Stimulated activated CD4-positive, alpha-beta T cell treated with anti-CD3 and anti-CD28 coated beads, Interleukin-12 subunit alpha, Interleukin-12 subunit beta, amount 100 ng/mL, for 48 hours (primary cell): ENCODE measurements at places on chromosomes 2 and 18.

- no peak for DNase-seq
Measured at GRCh38 chr18:13244135-13244534, 25.6 kb downstream of the LDLRAD4 start.

GRCh38 chr18:69978732-69979715, 31.4 kb upstream of the CD226 start:
- no peak for DNase-seq

DNA sequence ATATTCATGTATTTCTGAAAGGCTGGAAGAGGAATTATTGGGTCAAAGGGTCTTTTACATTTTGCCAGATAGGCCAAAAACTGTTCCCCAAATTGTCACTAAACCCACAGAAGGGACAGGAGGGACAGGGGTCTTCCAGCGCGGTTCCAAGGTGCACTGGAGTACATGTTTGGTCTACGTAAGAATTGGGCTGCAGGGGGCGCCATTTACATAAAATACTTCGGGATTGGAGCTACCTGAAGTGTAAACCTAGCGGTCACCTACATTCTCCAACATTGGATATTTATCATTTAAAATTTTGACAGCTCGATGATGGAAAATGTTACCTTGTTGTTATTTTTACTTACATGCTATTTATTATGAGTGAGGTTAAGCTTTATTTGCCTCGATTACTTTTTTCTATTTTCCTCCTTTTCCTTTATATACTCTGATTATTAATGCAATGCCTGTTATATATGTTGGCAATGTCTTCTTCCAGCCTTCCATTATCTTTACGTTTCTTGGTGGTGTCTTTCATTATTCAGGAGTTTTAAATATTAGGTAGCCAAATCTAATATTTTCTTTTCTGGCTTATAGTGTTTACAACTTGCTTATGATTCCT, 43.0 kb upstream of the RAB6C start:
- DNase-seq, result no peak

DNA sequence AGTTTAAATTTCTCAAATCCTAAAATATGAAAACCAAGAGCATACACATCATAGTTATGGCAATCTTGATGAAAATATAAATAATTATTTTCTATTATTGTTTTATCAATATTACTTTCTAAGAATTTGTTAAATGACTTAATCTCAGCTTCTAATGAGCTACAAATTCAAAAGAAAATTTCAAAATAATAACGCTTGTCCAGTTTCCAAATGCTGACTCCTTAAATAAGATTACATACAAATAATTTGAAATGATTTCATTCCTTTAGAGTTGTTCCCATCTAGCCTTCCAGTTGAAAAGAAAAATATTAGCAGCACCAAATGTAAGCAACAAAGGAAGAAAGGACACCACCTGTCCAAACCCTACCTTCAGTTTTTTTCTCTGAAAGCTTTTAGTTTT, 82.4 kb upstream of the COL5A2 start:
- no peak for DNase-seq

- no peak for DNase-seq
Measured at GRCh38 chr2:95206096-95206495, 1.2 kb upstream of the ZNF892 start.

DNA sequence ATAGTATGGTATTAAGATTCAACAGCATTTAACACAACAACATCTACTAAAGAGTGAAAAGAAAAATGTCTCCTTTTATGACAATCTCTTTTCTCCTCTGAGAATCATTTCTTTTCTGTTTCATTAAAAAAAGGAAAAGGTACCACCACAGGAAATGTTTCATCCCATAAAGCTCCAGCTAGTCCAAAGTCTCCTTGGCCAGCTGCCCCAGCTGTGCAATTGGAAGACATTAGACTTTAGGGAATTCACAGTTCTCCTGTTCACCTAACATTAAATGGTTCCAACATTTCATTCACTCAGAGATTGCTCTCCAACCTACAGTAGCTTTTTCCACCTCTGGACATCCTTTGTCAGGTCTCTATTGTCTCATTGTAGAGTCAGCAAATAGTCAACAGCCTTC, 78.7 kb upstream of the YPEL5 start:
- DNase-seq, result no peak

DNA sequence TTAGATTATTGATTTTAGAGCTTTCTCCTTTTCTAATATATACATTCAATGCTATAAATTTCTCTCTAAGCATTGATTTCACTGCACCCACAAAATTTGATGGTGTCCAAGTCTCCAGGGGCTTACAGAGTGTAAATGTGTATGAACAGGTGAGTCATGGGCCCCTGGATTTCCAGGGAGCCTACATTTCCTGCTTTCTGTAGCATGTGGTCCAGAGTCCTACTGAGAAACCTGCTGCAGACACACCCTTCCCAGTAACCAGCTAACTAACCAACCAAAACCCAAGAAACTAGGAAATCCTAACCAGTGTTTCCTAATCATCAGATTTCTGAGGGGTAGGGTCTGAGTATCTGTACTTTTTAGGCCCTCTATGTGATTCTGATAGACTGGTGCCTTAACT, 39.5 kb upstream of the TANC1 start:
- no peak for DNase-seq

DNA sequence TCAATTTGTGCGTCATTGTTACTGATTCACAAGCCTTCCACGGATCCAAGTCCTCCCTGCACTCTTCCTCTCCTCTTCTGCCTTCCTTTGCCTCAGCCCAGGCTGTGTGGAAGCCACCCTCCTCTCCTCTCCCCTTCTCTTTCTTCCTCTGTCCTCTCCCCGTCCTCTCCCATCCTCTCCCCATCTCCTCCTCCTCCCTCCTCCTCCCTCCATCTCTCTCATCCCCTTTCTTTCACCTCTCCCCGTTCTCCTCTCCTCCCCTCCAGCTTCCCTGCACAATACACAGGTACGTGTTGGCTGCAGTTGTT, 183.5 kb downstream of the SEPTIN10 start:
- DNase-seq, result no peak

- no peak for DNase-seq
Measured at GRCh38 chr2:241224018-241224850, 35.8 kb downstream of the ANO7 start.

DNA sequence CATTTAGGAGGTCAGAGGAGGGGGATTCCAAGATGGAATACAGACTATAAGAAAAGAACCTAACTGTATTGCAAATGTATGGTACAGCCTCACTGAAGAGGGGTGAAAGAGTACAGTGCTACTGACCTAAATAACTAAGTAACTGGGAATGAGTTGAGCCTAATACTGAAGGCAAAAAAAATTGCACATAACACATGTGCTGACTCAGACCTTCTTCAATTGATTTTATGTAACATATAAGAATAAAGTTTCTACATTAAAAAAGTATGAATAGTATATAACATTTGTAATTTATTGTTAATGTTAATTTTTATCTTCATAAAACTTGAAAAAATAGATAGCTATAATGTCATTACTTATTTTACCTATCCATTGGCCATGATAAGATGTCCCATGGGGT, 41.7 kb downstream of the MALT1 start:
- DNase-seq, result no peak

DNA sequence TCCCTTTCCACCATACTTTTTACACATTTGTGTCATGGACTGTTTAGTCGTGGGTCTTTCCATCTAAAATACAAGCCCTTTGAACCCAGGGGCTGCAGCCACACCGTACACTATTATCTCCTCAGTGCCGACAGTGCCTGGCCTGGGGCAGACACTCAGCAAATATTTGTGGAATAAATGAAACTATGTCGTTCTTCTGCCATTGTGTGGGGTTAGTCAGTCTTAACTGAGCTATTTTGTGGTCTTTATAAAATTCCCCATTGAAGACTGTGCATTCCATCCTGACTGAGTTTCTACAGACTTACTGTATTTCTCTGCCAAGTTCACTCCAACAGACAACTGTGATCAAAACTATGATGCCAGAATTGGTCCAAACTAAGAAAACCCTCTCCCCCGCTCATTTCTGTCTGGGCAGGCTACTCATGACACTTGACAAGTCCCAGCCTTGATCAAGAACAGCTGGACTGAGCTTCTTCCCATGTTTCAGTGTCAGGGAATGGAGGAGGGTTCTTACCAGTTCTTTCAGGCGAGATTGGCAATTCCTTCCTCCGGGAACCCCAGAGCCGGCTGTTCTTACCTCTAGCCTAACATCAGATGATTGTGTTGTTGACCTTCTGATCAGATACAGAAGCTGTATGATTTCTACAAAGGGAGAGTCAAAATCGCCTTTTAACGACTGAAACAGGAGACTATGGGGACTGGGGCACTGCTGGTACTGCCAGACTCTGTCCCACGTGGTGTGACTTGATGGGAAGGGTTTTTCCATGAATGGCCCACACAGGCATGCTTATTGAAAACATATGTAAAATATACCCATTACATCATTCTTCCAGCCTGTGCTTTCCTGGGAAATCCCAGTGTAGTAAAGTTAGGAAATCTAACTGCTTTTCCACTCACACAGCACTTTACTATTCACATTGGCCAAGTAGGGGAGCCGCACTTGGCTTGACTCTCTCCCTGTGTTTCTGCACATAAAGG, 77.4 kb upstream of the NPAS2 start:
- no peak for DNase-seq

DNA sequence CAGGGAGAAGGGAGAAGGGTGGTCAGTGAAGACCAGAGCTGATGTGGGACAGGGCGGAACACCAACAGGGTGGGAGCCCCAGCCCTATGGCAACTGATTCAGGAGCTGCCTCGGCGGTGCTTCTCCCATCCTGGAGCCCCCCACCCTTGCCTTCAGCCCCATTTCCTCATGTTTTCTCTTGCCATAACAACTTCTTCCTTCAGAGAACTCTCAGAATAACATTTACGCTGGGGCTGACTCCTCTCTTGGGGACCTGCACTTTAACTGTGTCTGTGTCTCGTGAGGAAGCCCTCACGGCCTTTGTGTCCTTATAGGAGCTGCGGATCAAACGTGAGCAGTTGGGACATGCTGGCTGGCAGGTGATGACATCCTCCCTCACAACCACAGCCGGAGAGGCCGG, 116.4 kb upstream of the SNTG2 start:
- no peak for DNase-seq

- DNase-seq, result no peak
Measured at GRCh38 chr2:95277246-95277906, 3.1 kb downstream of the PROM2 start.

- DNase-seq, result no peak
Measured at GRCh38 chr2:196079052-196079451, 10.4 kb upstream of the DNAH7 start.

DNA sequence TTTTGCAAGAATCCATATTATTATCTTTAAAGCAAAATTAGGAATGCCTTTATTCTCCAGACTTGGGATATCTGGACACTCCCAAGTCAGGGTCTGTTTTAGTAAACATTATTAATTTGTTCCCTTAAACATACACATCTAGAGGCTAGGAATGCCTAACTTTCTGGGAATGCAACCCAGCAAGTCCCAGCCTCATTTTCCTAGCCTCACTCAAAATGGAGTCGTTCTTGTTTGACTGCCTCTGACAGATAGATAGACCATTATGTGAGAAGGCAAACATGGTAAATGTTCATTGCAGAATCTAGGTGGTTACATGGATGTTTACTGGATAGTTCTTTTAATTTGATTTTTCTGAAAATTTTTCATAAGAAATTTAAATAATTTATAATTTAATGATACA, 270.1 kb upstream of the STON1 start:
- no peak for DNase-seq

- DNase-seq, result no peak
Measured at GRCh38 chr2:85245891-85246290, 81.9 kb downstream of the TGOLN2 start.

GRCh38 chr2:131426727-131427126, 49.2 kb upstream of the TUBA3D start:
- no peak for DNase-seq

GRCh38 chr2:234754126-234754525, 197.7 kb upstream of the SH3BP4 start:
- DNase-seq, result no peak

DNA sequence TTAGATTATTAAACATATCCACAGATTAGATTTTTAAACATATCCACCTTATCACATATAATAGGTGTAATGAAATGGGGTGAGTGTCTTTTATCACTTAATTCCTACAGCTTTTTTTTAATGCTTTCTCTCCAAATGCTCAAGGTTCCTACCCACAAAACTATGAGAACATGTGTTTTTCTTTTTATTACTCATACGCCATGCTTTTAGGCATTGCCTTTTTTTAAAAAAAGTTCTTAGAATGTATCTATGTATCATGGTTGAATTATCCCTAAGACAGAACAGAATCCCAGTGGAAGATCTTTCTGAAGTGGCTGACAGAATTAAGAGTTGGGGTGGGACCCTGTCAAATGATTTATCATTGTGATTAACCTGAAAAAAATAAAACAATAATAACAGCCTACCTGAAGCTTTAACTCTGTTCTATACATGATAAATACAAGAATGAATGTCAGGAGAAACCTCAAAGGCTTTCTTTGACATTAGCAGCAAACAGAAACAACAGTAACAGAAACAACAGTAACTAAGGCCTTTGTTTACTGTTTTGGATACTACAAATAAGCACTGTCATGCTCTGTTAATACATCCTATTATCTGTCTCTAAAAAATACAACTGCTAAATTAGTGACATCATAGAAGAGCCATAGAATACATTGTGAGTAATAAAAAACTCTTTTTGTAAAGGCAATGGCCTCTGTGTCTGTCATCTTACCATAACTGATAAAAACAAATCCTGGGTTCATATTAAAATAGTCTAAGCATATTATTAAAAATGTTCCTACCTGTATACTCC, 4.1 kb upstream of the ZNF397 start:
- DNase-seq, result no peak

GRCh38 chr2:8538931-8539621, 142.8 kb upstream of the ID2 start:
- no peak for DNase-seq

DNA sequence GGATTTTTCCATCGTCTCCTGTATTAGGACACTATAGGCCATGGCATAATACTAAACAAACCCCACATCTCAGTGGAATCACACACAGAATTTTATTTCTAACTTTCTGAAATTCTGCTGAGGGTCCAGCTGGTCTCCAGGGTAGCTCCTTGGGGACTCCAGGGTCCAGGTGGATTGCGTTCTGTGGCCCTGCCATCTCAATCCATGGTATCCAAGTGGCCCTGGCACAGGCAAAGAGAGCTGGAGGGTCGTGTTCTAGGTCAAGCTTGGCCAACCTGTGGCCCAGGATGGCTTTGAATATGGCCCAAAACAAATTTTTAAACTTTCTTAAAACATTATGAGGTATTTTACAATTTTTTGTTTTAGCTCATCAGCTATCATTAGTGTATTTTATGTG, 134.6 kb downstream of the CTIF start:
- DNase-seq, result no peak

GRCh38 chr2:58073008-58073407, 26.4 kb downstream of the VRK2 start:
- no peak for DNase-seq

DNA sequence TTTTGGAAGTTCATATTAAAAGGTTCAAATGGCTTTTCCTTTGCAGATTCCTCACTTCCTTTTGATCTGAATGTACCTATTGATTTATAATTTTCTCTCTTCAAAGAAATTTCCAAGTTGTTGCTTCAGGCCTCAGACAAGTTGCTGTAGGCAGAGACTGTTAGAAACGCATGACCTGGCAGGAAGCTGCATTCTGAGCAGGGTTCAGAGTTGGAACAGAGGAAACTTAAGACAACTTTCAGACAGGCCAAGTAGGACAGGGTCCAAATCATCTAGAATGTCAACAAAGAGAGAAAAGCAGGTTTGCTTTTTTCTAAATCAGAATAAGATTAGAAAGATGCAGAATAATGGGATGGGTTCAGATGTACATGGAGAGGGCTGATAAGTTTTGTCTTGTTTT, 416.3 kb downstream of the LRP1B start:
- no peak for DNase-seq

- DNase-seq, result no peak
Measured at GRCh38 chr18:68713131-68713530, 1.8 kb downstream of the TMX3 start.
